ENCODE measurements at places on chromosomes 12 and 14. TPM values are rescaled to one million over a fixed set of nuclear protein-coding genes. Genes with fewer than 3 reads are reported as not detected.

- no peak overlapping the region for H3K4me3 ChIP-seq
- no peaks in the 10 kb centered on the region for H3K4me1 ChIP-seq
Observed at GRCh38 chr12:1288333-1288732, 297.3 kb downstream of the ERC1 start.

- no peaks in the 10 kb centered on the region for H3K36me3 ChIP-seq
- peaks cover 4% of the 10 kb centered on the region for H3K4me1 ChIP-seq
- peak; percentile 36 for DNase-seq
- H3K27ac ChIP-seq = no peak overlapping the region
- no peak overlapping the region for H3K4me3 ChIP-seq
Observed at GRCh38 chr14:100709289-100710284, 17.1 kb upstream of the DLK1 start.

- no peaks in the 10 kb centered on the region for H3K4me1 ChIP-seq
- no peaks in the 10 kb centered on the region for H3K27me3 ChIP-seq
Observed at GRCh38 chr14:63180011-63180410, 24.2 kb upstream of the RHOJ start.

GRCh38 chr12:29492891-29493290 lies 4.6 kb downstream of the OVCH1 start:
- no peaks in the 10 kb centered on the region for H3K27me3 ChIP-seq
- DNase-seq = no peak
- H3K36me3 ChIP-seq = no peaks in the 10 kb centered on the region
- H3K27ac ChIP-seq = no peak overlapping the region
- H3K4me3 ChIP-seq = no peak overlapping the region

Gene HOXC12
- total RNA-seq = not detected

All from thyroid gland (tissue), 4 donors.